ENCODE measurements at places on chromosomes 16 and 17.

GRCh38 chr17:2982854-2983253 lies 80.6 kb downstream of the OR1D5 start:
- peak; percentile 89 for DNase-seq

- no peak for DNase-seq
Observed at GRCh38 chr16:85736921-85737320, 14.0 kb downstream of the C16orf74 start.

GRCh38 chr16:72246423-72246822 lies 74.5 kb upstream of the PMFBP1 start:
- no peak for DNase-seq

GRCh38 chr16:83400234-83400633 lies 407.5 kb upstream of the HSBP1 start:
- DNase-seq: no peak

DNA sequence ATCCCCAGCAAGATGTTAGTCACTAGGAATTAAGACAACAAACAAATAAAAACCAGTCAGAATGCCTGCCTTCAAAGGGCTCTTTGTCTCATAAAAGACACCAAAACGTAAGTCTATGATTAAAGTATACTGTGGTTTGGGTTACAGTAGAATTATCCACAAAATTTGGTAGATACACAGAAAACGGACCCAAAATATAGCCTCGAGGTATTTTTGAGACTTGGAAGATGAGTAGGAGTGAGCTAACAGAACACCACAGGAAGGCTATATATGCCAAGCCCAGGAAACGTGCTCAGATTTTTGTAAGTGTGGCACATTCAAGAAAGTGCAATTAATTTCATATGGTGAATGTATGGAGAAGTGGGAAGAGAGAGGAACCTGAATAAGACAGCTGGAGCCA lies 831.4 kb downstream of the CDH11 start:
- DNase-seq: no peak

DNA sequence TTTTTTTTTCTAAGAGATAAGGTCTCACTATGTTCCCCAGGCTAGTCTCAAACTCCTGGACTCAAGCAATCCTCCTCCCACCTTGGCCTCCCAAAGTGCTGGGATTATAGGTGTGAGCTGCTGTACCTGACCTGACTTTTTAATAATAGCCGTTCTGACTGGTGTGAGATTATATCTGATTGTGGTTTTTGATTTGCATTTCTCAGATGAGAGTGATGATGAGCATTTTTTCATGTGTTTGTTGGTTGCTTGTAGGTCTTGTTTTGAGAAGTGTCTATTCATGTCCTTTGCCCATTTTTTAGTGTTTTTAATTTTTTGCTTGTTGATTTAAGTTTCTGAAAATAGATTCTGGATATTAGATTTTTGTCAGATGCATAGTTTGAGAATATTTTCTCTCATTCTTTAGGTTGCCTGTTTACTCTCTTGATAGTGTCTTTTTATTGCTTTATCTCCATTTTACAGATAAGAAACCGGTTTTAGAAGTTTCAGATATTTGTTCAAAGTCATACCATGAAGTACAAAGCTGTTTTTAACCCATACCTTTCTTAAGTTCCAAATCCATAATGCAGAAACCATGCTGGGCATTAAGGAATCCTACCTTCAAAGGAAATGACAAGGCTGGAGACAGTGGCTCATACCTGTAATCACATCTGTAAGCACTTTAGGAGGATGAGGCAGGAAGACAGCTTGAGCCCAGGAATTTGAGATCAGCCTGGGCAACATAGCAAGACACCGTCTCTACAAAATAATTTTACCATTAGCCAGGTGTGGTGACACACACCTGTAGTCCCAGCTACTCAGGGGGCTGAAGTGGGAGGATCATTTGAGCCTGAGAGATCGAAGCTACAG lies 168.4 kb upstream of the TBX2 start:
- DNase-seq: no peak

GRCh38 chr16:81544700-81545271 lies 100.2 kb downstream of the CMIP start:
- DNase-seq: no peak

- DNase-seq: peak; percentile 59
Observed at GRCh38 chr17:50425682-50426471, at the start of gene ACSF2. Gene ACSF2, plus strand, starts transcription at chr17:50426218. Its CDS starts 44 bp downstream, at chr17:50426262.

DNA sequence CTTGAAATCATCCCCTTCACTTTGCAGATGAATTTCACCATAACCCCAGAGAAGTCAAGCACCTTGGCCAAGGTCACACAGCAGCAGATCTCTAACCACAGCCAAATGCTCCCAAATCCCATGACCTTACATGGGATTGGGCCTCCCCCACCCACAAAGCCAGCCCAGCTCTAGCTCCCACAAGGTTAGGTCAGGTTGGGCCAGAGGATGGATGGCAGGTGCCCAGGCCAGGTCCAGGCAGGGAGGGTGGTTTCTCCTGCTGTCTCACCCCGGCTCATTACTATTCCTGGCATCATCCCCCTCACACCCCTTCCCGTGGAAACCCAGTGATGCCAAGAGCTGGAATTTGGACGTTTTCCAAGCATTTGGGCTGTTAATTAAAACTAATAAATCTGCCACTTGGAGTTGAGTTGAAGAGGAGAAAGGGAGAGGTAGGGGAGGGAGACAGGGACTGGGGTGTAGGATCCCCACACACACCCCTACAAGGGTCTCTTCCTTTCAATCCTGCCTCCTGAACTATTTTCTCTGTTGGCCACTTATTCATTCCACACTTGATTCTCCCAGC lies 181.6 kb downstream of the TMEM132E start:
- DNase-seq: no peak

DNA sequence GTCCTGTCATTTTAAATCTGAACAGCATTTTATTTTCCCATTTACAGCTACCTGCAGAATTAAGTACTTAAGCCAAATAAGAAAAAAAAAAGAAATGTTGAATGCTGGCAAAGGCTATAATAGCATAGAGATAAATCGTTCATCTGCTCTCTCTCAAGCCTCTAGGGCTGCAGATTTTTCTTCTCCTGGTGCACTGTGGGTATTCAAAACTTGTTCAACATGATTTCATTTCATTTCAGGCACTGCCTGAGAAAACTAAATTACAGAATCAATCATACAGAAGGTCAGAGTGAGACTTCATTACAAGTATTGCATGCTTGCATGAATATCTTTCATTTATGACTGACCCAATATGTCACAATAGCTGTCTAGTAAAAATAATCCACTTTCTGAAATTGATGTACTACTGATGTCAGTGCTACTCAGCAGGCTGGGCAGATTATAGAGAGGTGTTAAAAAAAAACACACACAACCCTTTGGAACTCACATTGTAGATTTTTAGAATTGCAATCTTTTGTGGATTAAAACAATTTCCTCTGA lies 86.2 kb downstream of the TOX3 start:
- no peak for DNase-seq

- DNase-seq: no peak
Observed at GRCh38 chr16:71489122-71489521, at the start of gene ZNF19. Gene ZNF19, minus strand, starts transcription at chr16:71489324. Its CDS starts 7,210 bp downstream, at chr16:71482114.

DNA sequence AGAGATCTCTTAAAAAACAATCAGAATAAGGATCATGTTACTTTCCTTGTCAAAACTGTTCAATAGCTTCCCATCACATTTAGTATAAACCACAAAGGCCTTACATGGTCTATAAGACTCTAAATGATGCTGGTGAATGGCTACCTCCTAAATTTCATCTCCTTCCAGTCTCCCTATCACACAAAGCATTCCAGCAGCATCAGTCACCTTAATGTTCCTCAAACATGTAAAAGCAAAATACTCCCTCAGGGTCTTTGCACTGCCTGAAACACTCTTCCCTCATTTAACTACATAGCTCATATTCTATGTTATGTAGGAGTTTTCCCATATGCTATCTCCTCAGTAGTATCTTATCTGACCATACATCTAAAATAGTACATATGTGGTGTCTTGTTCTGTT lies 53.5 kb upstream of the INTS2 start:
- no peak for DNase-seq

- DNase-seq: peak; percentile 38
Observed at GRCh38 chr17:55086635-55087058, 118.1 kb downstream of the STXBP4 start.

DNA sequence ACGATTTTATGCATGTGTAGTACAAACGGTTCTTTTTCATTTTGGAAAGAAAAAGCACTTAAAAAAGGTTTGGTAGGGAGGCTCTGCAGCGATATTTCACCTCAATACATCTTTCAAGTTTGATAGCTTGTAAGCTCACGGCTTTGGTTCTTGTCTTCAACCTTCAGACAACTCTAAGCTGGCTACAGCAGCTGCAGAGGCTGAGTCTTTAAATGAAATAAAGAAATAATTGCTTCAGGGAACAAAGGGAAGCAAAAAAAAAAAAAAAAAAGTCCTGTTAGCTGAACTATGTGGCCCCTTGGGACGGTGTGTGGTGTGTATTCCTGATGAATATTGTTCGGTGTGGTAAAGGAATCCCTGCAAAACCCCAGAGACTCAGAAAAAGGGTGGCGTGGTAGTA lies 265.1 kb downstream of the NTN1 start:
- DNase-seq: no peak

DNA sequence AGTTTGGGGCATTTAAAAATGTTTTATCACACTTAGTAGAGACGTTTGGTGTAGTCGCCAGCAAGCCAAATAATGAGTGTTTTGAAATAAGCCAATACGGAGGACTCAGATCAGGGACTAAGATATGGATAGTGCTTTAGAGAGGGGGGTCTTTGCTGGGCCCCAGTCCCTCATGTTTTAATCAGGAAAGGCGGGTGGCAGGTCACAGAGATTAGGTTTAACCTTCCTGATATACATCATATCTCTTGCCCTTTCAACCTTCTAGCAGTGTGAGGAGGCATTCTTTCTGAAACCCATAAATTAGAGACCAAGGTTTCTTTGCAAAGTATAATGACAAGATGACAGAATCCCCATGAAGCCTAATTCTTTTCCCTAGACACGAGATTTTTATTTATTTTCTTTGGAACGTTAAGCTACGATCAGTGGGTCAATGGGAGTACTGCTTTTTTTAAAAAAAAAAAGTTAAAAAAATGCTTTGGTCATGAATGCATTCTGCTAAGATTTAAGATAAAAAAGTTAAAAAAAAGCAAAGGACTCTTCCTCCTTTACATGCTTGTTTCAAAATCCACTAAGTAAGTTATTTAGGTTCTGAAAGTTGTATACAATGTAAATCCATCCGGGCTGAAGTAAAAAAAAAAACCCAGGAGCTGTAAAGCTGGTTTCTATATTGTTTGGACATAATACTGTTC lies 572.1 kb upstream of the SALL1 start:
- no peak for DNase-seq

GRCh38 chr17:5511401-5512225 lies 25.2 kb downstream of the MIS12 start:
- DNase-seq: no peak

GRCh38 chr16:88065747-88066142 lies 114.5 kb downstream of the BANP start:
- no peak for DNase-seq

DNA sequence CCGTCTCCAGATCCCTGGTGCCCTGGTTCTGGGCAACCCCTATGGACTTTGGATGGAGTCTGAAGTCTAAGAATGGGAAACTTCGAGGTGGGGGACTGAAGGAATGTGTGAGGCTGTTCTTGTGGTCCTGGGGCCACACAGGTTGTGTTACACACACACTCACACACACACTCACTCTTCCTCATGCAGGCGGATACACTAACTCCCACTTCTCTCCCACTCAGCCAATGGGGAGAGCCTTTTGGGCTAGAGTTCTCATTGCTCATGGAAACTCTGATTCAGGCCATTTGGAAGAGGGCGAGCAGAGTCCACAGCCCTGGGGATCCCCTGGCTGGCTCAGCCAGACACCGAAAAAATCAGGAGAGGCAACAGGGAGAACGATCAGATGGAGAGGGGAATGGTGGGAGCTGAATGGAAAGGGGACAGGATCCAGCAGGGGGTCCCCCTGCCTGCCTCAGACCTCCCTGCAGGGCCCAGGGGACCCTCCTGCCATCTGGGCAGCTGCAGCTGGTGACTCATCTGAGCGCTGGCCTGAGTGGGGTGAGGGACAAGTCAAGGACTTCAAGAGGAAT lies 9.1 kb downstream of the IGFBP4 start:
- peak; percentile 55 for DNase-seq

- no peak for DNase-seq
Observed at GRCh38 chr16:72844225-72844920, 203.6 kb downstream of the ZFHX3 start.

DNA sequence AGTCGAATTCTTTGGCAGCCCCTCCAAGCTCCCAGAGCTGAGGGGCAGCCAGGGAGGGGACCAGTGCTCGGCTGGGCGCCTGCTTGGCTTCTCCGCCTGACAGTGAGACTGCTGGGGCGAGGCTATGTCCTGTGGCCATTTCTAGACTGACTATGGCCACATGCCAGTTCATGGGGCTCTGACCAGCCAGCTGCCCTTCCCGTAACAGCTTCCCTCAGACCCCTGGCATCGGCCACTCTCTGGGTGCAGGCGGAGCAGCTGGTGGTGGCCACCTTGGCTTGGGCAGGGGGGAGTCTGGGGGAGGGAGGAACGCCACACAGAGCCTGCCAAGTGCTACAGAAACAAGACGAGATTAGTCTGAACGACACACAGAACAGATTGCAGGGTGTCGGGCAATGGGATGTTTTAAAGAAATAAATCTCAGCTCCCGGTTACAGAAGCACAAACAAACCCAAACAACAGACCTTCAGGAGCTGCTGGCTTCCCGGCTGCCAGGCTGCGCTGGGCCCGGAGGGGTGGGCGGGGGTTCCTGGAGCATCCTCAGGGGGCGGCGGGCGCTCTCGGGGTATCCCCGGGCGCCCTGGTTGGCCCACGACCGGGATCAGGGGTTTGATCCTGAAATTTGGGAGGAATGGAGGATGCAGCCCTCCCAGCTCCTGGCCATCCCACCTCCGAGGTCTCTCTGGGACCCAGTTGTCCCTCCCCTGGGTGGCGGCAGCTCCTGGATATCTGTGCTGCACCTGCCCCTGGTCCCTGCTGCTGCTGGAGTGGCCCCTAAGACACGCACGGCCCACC lies 34.5 kb downstream of the TBC1D16 start:
- no peak for DNase-seq

GRCh38 chr16:68367030-68367429 lies 56.2 kb downstream of the PRMT7 start:
- DNase-seq: peak; percentile 32

DNA sequence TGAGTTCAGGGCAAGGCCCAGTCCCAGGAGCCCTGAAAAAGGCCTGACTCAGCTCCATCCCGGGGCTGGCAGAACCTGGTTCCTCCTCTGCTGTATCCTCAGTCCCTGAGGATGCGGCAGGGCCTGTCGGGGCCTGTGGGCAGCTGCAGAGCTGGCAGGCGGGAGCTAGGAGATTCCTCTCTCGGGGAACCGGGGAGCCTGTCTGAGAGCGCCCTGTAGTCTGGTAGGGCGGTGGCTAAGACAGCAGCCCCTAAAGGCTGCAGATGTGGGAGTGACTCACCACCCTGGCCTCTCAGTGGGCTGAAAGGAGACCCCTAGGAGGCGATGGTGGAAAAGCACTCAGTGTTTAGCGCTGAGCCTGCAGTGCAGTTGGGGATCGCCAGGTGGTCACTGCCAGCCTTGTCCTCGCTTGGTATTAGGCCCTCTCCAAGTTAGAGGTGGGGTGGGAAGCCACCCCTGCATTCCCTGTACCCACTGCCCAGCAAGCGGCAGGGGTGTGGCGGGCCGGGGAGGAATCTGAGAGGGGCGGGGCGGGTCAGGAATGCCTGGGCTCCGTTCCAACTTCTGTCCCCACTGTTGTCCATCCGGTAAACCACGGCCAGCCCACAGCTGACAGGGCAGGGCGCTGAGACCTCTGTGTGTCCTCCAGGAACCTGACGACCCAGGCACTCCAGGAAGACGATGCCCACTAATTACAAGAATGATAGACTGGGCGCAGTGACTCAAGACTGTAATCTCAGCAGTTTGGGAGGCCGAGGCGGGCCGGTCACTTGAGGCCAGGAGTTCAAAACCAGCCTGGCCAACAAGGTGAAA lies 29.5 kb upstream of the CDH1 start:
- DNase-seq: peak; percentile 87

GRCh38 chr17:82315703-82316358 lies 1.6 kb downstream of the CD7 start:
- DNase-seq: no peak

Data from Daoy (cell line).